ENCODE measurements at places on chromosomes 16 and 17.

GRCh38 chr17:64507413-64507782 lies 621 bp downstream of the CEP95 start:
- DNase-seq = peak; percentile 31

DNA sequence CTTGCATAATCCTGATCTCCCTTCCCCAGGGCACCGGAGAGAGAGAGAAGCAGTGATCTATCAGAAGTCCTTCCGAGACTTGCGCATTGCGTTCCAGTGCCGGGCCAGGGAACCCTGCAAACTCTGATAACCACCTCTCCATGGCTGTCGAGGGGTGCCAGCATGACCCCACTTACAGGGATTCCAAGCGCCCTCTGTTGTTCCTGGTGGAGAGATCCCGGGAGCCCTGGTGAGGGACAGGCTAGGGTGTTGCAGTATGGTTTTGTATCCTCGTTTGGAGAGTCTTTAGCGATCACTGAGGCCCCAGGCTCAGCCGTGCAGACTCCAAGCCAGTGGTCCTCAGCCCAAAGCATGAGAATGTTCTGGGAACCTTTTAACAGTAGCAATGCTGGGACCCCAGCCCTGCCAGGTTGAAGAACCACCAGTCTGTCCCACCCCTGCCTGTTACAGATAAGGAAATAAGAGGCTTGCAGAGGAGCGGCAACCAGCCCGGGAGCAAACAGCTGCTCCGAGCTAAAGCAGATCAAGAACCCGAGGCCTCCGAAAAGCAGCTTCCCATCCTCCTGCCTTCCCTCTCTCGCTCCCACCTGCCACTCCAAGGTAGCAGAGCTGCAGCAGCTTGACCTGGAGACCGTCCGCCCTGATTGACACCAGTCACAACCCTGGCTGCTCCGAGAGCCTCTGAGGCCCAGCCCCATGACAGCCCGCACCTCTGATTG lies 150.3 kb upstream of the RPL38 start:
- no peak for DNase-seq

GRCh38 chr16:12340151-12340733 lies 363.7 kb downstream of the SNX29 start:
- DNase-seq = no peak

- no peak for DNase-seq
Observed at GRCh38 chr17:38969281-38969680, 2.1 kb upstream of the FBXO47 start.

DNA sequence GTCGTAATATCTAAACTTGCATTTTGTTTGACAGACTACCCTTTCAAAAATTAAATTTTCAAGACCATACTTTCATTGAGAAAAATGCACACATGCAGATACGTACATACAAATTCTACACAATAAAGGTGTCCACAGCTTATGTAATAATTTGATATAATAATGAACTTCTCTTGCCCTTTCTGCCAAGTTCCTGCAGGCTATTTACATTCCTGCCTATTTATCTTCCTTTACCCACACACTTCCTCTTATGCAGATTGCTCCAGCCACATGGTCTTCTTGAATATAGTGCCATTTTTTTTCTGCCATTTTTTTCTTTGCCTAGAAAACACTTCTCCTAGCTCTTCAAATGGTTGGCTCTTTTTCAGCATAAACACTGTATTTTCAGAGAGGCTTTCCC lies 826.9 kb upstream of the CDH8 start:
- no peak for DNase-seq

- DNase-seq = no peak
Observed at GRCh38 chr17:83034525-83034924, 44.9 kb upstream of the METRNL start.

- no peak for DNase-seq
Observed at GRCh38 chr17:27533874-27534815, 77.9 kb downstream of the KSR1 start.

DNA sequence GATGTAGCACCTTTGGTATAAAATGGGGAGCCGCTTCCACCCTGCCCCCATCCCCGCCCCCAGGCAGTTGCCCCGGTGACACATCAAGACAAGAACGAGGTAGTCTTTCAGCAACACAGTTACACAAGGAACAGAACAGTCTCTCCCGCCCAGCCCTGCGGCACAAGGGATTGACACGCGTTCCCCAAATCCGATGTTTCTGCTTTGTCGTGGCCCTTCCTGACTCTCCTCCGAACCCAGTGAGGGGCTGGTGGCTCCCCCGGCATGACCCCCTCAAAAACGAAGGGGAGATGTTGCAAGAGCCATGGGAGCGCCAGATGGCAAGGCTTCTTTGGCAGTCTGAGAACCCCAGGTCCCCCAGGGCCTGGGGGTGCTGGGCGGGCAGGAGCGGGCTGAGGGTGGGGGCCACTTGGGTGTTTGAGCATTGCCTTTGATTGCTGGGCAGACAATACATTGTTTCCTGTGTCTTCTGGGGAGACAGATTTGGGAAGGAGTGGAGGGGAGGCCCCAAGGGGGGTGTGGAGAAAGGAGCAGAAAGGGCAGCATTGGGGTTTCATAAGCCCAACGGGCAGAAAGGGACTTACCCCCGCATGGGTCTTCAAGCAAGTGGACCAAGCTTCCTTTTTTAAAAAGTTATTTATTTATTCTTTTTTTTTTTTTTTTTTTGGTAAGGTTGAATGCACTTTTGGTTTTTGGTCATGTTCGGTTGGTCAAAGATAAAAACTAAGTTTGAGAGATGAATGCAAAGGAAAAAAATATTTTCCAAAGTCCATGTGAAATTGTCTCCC lies 16.6 kb downstream of the COL1A1 start:
- no peak for DNase-seq

- peak; percentile 78 for DNase-seq
Observed at GRCh38 chr17:80833952-80834892, 157.4 kb upstream of the CHMP6 start.

DNA sequence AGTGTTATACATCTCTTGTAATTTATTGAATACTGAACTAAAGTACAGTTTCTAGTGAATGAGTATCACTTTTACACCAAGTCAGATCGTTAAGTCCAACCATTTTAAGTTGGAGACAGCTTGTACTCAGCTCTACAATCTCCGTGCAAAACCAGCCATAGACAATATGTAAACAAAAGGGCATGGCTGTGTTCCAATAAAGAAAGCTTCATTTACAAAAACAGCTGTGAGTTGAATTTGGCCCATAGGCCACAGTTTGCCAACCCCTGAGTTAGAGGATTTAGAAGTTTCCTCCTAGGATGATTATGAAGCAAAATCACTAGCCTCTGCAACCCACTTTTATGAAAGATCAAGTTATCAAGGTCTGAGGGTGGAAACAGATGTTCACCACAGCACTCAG lies 105.7 kb upstream of the RCVRN start:
- DNase-seq = no peak

DNA sequence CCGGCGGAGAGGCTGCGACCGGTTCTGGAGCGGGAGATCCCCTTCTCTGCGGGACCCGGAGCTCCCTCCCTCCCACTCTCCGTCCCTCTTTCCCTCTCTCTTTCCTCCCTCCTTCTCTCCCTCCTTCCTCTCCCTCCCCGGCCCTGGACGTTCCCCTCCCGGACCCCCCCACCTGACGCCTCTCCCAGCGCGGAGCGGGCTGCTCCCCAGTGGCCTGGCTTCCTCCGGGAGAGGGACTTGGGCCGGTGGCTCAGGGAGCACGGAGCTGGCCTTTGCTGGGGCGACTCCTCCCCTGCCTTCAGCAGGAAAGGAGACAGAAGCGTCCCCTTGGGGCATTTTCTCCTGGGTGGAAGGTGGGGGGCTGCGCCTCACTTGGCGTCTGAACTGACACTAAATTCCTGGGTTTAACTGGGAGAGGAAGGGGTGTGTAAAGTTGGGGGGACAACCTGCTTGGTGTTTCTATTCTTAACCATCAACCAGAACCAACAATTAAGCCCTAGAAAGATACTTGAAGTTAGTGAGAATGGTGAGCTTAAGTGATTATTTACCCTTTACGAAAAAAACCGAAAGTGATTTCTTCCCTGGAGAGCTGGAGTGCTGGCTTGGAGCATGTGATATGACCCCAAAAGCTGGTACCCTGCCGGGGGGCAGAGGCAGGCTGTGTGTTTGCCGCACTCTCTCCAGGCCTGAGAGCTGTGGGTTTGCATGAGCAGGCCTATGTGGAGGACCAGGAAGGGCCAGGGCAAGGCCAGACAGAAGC lies 775 bp downstream of the SPIRE2 start:
- DNase-seq = no peak

DNA sequence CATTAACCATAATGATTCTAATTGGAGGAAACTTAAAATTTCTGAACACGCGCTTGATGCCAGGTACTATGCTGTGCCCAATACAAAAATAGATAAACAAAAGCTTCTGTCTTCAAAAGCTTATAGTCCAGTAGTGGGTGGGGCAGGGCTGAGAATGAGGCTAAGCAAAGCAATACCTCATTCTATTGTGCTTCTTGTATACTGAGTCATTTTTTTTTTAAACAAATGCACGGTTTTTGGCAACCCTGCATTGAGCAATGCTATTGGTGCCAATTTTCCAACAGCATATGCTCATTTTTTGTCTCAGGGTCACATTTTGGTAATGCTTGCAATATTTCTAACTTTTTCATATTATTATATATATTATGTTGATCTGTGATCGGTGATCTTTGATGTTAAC lies 34.7 kb upstream of the HNF1B start:
- DNase-seq = no peak

- peak; percentile 29 for DNase-seq
Observed at GRCh38 chr16:4882633-4883285, 35.5 kb downstream of the UBN1 start.

DNA sequence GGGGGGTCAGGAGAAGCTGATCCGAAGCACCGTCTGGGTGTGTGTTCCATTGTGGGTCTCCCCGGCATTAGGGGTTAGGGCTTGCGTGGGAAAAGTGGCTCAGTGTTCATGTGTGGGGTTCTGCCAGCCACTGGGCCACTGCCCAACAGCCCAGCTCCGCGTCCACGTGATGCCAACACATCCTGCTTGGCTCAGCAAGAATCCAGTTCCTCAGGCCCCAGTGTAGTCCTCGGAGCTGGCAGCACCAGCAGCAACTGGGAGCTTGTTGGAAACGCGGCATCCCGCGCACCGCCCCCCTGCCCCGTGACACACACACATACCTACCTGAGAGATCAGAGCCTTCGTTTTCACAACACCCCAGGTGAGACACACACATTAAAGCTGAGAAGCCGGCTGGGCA lies 18.9 kb downstream of the LGALS9 start:
- no peak for DNase-seq
